Panc1 (cell line): ENCODE measurements at places on chromosomes 16 and 17.

DNA sequence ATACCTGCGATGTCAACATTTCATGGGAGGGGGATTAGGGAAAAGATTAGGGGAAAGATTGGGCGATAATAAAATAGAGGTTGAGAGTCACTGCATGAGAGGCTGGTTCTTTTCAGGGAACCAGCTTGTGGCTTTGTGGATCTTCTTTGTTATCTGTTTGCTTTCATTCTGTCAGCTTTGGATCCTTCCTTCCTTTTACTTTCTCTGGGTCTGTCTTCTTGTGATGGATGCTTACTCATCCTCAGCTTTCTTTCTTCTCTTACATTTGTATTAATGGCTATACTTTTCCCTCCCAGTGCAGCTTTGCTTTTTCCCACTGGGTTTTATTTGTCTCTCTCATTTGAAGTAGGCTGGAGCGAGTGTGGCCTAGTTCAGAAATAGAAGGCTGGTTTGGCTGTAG is 47.1 kb downstream of the RPTOR start:
- no peaks in the 10 kb centered on the region for H3K27me3 ChIP-seq
- H3K4me3 ChIP-seq, result no peak overlapping the region
- DNase-seq, result no peak
- H3K4me1 ChIP-seq, result peaks cover 6% of the 10 kb centered on the region
- no peaks in the 10 kb centered on the region for H3K36me3 ChIP-seq

- no peaks in the 10 kb centered on the region for H3K27me3 ChIP-seq
Measured at GRCh38 chr17:81930142-81931125, 2.9 kb upstream of the MAFG start.

DNA sequence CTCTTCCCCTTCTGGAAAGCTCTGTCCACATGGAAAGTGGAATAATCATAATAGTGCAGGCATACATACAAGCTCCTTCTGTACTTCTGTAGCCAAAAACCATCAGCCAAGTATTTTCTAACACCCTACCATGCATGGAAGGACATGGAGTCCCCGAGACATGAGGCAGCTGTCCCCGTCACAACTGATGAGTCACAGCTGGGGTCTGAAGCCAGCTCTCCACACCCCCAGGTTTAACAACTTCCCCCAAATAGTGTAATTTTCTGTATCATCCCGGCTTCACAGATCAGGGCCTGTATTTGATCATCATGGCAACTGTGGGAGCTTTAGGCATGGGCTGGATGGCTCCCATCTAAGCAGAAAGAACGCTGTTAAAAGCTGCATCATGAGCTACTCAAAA is 16.6 kb downstream of the C16orf96 start:
- H3K27ac ChIP-seq, result no peak overlapping the region
- H3K36me3 ChIP-seq, result no peaks in the 10 kb centered on the region
- H3K27me3 ChIP-seq, result no peaks in the 10 kb centered on the region
- no peaks in the 10 kb centered on the region for H3K4me1 ChIP-seq
- DNase-seq, result no peak

GRCh38 chr17:34817252-34818035 is 143.8 kb downstream of the CCT6B start:
- H3K4me3 ChIP-seq, result no peak overlapping the region
- H3K27ac ChIP-seq, result no peak overlapping the region
- no peaks in the 10 kb centered on the region for H3K27me3 ChIP-seq
- DNase-seq, result no peak
- H3K4me1 ChIP-seq, result no peaks in the 10 kb centered on the region
- no peaks in the 10 kb centered on the region for H3K36me3 ChIP-seq

DNA sequence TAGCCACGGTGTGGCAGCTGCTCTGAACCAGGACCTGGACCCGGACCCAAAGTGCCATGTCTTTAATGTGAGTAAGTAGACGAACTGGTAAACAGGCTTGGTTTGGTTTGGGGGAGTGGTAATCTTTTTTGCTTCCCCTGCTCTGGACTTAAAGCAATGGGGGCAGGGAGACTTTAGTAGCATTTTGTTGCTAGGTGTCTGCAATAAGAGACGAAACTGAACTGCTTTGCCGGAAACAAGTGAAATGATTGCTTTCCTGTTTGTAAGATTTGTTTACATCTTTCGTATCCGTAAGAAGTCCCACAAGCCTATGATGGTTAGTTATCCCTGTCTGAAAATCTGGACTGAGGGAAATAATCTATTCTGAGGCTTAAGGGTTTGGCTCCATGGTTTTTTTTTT is 21.5 kb downstream of the PRCD start:
- H3K4me1 ChIP-seq, result peaks cover 58% of the 10 kb centered on the region
- no peak for DNase-seq
- no peaks in the 10 kb centered on the region for H3K27me3 ChIP-seq

GRCh38 chr16:29117631-29118030 is 132.8 kb downstream of the LAT start:
- no peak overlapping the region for H3K27ac ChIP-seq
- H3K36me3 ChIP-seq, result no peaks in the 10 kb centered on the region
- no peaks in the 10 kb centered on the region for H3K4me1 ChIP-seq
- no peak for DNase-seq
- no peak overlapping the region for H3K4me3 ChIP-seq
- no peaks in the 10 kb centered on the region for H3K27me3 ChIP-seq

GRCh38 chr16:68310437-68310773 is 341 bp downstream of the SLC7A6OS start:
- H3K4me3 ChIP-seq, result peak overlapping the region; percentile 85
- peaks cover 10% of the 10 kb centered on the region for H3K36me3 ChIP-seq
- no peaks in the 10 kb centered on the region for H3K27me3 ChIP-seq
- peaks cover 6% of the 10 kb centered on the region for H3K4me1 ChIP-seq
- peak overlapping the region; percentile 82 for H3K27ac ChIP-seq
